ENCODE measurements at places on chromosomes 2 and 18.

DNA sequence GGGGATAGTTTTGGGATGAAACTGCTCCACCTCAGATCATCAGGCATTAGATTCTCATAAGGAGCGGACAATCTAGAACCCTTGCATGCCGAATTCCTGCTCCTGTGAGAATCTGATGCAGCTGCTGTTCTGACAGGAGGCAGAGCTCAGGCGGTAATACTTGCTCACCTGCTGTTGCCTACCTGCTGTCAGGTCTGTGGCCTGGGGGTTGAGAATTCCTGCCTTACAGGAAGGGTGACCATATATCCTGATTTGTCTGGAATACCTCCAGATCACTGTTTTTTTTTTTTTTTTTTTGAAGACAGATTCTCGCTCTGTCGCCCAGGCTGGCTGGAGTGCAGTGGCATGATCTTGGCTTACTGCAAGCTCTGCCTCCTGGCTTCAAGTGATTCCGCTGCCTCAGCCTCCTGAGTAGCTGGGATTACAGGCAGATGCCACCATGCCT lies 21.7 kb downstream of the ACSL3 start:
- no peak for DNase-seq

DNA sequence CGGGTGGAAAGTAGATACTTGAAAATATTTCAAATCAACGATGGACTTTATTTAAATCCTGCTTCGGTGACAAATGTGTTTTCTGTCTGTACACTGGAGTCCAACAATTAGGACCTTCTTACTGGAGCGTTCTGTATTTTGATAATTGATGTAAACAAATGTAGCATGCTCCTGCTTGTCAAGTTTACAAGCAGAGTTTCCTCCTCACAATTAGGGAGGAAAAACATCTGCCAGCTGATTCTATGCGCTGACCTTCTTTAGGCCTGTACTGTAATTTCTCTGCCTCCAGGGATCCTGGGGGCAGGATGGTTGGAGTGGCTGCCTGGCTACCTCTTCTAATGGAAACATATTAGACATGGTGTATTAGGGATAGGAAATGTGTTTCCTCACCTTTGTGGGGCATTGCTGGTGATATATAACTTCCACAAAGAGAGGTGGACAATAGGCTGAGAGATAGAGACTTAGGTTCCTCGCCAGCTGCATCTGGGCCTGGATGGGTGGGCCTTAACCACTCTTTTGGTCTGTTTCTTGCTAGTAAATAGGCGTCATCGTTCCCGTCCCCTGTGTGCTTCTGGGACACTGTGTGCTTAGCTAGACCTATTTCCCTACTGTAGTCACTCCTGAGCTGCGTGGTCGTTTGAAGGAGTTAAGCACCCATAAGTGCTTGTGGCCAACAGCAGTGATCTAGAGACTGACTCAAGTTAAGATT lies 19.3 kb downstream of the GATA6 start:
- no peak for DNase-seq

DNA sequence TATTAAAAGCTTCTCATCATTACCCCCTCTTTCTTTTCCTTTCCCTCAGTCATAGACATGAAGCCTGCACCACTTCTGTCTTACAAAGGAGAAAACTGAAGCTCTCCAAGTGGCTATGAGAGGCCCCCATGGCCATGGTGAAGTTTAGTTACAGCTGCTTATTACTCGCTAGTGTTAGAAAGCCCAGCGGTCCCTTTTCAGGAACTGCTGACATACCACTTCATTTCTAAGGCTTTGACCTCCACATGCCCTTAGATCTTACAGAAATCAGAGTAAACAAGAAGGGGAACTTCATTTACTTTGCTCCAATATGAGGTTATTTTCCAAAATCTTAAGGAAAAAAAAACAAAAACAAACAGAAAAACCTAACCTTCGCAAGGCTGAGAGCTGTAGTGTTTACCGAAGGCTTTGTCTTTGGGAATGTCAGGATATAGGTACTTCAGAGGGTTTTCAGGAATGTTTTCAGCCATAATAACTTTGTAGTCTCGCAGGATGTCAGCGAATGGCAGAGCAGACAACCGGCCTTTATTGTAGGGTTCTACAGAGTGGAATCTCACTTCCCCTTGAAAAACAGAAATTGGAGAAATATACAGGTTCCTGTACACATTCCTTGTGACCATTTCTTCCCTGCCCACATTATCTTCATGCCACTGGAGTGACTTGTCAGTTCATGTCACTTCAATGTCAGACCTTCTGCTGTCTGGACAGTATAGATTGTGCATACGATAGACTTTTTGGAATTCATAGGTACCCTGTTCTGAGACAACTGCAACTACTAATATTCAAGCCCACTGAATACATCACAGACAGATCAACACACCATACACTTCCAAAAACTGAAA lies 18.8 kb upstream of the STAT1 start:
- no peak for DNase-seq

- no peak for DNase-seq
Measured at GRCh38 chr18:12239431-12239830, 14.7 kb upstream of the CIDEA start.
